ENCODE measurements at places on chromosomes 16 and 17.
A peak's percentile ranks its signal among the peaks of the same experiment; 100 is the strongest.

DNA sequence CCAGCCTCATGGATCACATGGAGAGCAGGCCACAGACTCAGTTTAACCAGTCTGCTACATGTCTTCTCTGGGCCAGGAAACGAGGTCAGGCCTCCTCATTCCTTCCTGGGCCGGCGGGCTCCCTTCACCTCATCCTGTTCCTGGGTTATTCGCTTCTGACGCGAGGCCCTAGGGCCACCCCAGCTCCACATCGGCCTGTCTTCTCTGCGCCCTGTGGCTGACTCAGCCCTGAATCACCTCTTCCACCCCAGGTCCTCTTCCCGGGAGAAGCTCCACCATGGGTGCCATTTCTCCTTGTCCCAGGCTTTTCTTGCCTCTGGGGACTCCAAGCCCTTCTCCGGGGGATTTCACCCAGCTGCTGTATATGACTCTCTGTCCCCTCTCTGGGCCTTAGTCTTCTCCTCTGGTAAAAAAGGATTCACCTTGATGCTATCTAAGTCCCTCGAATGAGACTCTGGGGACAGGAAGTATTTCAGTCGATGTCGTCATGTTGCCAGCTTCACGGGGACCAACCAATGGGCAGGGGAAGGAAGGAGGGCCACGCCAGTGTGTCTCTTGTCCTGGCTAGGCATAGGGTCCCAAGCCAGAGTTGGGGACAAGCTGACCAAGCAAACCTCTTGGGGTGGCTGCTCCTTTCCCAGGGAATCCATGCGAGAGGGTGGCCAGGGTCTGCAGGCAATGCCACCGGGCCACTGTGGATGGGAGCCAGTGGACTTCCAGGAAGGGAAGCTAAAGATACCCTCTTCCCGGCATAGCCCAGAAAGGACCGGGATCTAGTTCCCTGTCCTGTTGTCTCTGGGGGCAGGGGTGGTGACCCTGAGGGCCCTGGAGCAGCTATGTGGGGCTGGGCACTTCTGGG lies 58.7 kb downstream of the SOCS3 start:
- DNase-seq, result no peak

GRCh38 chr17:74431568-74432423 lies at the start of gene GPRC5C:
TSS of gene GPRC5C (plus strand) at chr17:74432088. CDS start at chr17:74439777, 7,689 bp downstream.
- DNase-seq, result peak; percentile 92

- DNase-seq, result no peak
Observed at GRCh38 chr17:248337-249235, 67.1 kb upstream of the DOC2B start.

GRCh38 chr17:72422505-72423285 lies 301.9 kb downstream of the SOX9 start:
- DNase-seq, result no peak

DNA sequence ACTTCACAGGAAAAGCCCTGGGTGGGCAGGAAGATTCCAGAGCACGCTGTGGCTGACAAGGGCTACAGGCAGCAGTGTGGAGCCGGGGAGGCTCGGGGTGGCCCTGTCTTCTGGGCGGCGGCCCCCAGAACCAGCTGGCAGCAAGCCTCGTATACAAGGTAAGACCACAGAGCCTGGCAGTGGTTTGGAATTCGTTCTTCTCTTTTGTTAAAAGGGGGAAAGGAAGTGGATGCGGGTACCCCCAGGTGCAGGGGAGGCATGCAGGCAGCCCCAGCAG lies 6.0 kb downstream of the UBALD1 start:
- DNase-seq, result no peak

DNA sequence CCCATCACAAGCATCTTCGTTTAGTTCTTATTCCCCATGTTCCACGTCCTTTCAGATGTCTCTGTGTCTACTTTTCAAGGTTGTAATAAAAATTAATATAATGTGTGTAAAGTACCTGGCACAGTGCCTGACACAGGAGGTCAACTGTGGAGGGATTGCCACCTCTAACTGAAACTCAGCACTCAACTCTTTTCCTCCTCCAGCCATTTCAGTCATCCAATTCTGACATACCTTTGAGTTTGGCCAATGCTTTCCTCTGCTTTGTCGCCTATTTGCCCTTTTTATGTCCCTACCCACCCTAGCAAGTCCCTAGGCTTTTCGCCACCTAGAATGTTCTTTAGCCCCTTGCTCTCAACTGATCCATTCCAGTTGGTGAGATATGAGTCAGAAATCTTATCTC lies 1.6 kb downstream of the UBE2Z start:
- DNase-seq, result no peak

- no peak for DNase-seq
Observed at GRCh38 chr17:38925263-38925995, at the start of gene LASP1NB. TSS of gene LASP1NB (plus strand) at chr17:38925614.

DNA sequence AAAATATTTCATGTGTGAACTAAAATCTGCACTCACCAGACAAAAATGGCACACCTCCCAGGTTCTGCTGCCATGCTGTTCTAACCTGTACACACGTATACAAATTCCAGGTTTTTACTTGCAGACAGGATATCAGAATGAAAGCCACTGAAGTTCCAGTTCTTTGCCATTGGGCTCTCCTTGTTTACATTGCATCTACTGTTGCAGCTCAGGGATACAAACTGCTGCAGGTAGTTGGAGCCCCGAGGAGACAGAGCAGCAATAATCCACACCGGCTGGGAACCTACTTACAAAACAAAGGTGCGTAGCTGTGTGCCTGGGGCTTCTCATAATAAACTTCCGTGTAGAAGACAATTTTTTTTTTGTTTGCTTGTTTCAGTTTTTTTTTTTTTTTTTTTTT lies 59.6 kb downstream of the HAPSTR1 start:
- DNase-seq, result peak; percentile 23

GRCh38 chr16:78321620-78322360 lies 222.3 kb downstream of the WWOX start:
- DNase-seq, result peak; percentile 61

DNA sequence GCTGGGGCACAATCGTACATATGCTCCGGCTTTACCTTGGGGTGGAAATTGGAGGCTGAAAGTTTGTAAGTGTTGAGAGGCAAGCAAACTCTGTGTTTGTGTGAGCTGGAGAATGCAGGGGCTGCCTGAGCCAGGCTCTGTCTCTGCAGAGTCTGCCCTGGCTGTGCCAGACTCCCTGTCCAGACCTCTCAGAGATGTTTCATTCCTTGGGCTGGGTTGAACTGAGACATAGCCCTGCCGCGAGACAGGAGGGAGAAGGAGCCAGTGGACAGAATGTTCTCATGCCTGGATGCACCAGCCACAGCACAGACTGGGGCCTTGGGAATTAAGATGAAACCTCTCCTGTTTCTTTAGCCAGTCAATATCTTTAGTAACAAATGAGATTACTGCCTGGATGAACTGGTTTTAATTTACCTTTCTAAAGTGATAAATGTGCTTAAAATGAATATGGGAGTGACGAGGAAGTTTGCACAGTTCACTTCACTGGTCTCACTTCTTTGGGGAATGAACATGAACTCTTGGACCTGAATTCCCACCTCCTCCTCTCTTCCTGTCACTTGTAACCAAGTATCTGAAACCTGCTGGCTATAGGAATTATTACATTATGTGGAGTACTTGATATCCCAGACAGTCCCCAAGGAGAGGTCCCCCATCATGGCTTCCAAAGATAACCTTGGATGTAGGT lies 40.1 kb downstream of the YPEL2 start:
- DNase-seq, result no peak

Data from NCI-H345 (cell line).